ENCODE measurements at places on chromosomes 2 and 18. TPM values are rescaled to one million over a fixed set of nuclear protein-coding genes. Genes with fewer than 3 reads are reported as not detected.

The CAPN13 gene
- not detected for total RNA-seq

The ZNF513 gene
- total RNA-seq: 30.2 TPM

The RAD51AP2 gene
- not detected for total RNA-seq

The PIEZO2 gene
- total RNA-seq: 50.1 TPM

The RNF144A gene
- 40.2 TPM for total RNA-seq

The DHX57 gene
- total RNA-seq: 38.6 TPM

The SF3B6 gene
- total RNA-seq: 76.5 TPM

The SELENOI gene
- 61.2 TPM for total RNA-seq
